ENCODE measurements at places on chromosomes 3 and 15.

DNA sequence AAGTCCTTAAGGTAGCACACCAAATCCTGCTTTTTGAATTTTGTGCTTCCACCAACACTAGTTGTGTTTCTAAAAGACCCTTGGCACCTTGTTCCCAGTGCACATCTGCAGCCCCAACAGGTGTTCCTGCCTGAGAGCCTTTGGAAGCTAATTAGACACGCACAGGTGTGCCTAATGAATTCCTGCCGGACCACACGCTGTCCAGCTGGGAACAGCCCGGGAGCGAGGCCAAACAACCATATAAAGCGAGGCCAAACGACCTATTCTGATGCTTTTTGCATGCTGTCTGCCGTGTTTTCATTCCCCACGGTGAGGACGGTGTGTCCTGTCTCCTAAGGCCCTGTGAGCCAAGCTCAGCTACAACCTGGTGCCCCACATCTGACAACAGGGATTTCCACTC lies 99.5 kb downstream of the ATG7 start:
- no peak for DNase-seq

DNA sequence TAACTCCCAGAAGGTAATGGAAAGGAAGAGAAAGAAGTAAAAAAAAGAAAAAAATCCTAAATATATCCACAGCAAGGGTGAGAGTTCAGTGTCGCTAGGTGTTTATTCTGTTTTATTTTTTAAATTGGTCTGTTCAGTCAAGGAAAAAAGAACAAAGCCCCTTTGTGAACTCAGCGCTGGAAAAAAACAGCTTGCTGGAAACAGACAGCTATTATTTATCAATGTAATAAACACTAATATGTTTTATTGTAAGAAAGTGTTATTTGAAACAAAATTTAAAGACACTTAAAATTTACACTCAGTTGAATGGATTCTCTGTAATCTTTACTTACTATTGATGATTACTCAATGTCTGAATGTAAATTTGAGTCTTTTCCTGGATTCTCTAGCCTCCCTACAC lies 32.3 kb upstream of the LEKR1 start:
- no peak for DNase-seq

- DNase-seq = no peak
Measured at GRCh38 chr15:25250906-25251622, 187.8 kb downstream of the UBE3A start.

DNA sequence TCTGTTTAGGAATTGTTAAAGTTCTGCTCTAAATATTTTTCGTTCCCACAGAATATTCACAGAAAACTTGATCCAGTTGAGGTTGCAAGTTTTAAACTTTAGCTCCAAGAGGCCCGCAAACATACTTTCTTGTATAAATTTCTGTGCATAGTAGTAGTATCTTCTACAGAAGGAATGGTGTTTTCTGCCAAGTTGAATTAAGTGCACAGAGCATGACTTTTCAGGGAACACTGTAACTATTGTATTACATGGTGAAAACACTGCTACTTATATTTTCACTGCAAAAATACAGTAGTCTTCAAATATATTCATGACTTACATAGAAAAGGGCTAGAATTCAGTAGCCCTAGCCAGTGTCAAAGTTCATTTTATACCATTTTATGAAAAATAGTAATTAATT lies 67.0 kb downstream of the SUCNR1 start:
- DNase-seq = no peak

GRCh38 chr3:72223116-72223515 lies 438.2 kb upstream of the PROK2 start:
- no peak for DNase-seq

DNA sequence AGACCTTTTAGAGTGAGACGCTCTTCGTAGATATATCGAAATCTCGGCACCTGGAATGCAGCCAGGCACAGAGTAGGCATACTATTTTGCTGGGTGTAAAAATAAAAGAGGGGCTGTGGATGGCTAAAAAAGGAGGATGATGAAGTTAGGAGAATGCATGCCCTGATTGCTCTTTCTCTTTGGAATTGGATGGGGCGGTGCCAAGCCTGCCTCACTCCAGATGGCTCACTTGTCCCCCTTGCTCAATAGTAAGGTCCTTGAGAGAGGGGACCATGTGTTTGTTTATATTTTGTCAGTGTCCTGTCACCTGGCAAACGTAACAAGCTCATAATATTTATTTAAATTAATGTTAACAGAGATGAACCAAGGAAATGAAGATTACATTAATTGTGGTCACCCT lies 33.0 kb downstream of the SNRK start:
- no peak for DNase-seq

- peak; percentile 4 for DNase-seq
Measured at GRCh38 chr3:51799879-51800749, 21.1 kb upstream of the IQCF6 start.

DNA sequence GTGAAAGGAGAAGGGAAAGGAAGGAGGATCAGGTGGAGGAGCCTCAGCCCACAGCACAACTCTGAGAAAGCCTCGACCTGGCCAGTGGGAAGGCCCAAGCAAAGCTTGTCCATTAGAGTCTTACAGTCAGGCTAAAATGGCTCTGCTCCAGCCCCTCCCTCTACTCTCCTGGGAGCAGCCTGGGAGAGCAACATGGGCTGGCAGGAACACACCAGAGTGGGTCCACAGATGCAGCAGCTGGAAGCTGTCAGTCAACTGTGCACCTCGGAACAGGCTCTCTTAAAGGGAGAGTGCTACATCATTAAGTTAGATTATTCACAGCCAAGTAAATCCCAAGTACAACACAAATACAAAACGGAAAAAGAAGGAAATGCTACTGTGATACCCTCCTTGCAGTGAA lies 98.0 kb upstream of the LIMD1 start:
- no peak for DNase-seq

DNA sequence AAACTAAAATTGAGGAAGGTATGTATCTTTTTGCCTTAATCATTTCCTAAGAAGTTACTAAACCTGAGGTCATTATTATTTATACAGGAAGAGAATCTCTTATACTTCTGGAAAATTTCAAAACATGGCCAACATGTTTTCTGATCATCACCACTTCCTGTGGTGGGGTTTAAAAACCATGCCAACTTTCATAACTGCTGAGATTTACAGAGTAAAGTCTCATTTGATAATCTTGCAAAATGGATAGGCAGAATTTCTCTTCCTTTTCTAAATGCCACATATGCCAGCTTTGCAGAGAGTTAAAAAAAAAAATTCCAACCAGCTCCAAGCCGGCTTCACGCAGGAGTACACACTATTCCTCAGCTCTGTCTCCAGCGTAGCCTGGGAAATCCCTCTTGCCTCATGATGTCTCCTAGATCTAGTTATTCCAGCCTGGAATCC lies 124.3 kb upstream of the SPRED1 start:
- DNase-seq = no peak

- no peak for DNase-seq
Measured at GRCh38 chr3:107782054-107782453, 259.3 kb downstream of the BBX start.

DNA sequence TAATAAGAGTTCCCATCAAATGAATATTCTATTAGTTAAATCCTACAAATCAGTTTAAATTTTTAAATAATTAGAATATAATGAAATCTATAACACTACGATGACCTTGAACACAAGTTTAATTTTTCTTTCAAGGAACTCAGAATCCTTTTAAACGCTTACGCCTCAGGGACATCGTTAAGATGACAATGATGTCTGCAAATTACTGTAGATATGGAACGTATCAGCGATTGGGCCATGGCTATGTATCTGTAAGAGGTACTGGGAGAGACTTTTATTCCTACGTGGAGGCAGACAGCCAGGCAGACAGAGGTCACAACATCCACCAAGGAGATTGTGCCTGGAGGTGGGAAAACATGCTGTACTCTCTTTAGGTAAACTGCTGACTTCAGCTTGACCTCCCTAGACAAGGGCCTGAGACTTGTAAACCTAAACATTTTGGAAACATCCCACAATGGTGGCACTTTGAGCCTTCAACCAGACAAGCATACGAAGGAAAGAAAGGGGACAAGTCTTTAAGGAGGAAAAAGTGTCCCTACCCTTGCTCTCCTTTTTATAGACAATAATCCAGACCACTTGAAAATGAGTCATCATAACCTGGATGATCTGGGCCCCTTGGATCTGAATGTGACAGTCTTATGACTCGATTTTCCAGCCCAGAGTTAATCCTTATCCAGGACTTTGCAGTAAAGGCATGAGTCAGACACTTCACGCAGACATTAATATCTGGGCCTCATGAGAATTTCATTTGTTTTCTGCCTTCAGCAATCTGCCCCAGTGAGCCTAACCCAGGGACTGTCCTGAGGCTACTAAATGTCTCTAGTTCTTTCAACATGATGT lies 6.8 kb upstream of the LDHAL6B start:
- no peak for DNase-seq

DNA sequence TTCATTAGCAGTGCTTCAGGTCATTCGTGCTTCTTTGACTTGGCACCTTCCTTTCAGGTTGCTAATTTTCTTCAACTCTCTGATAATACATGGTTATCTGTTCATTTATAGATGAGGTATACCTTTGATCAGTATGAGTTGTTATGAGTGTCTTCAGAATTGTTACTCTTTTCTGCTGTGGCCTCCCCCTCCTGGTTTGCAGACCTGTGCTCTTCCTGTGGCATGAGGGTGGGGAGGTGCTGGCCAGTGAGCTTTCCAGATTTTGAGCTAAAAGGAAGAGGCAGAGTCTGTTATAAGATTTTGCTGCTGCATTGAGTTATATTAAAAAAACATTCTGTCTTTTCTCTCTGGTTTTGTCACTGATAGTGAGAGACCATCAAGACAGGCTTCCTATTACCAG lies 30.8 kb upstream of the GOLGA6L9 start:
- DNase-seq = no peak

DNA sequence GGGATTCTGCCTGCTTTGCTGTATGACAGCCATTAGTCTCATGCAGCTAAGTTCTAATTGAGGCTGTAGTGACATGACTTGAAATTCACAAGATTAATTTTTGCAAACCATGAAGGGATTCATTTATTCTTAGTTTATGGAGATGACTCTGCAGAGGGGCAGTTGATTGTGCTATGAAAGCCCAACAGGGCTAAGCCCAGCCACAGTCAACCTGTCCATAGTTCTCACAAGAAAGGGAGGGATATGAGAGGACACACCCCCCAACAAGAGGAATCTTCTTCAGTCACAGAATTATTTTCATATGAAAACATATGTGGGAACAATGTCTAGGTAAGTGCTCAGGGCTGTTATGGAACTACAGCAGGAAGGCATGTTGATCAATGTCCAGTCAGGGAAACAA lies 61.9 kb upstream of the ABHD17C start:
- no peak for DNase-seq

GRCh38 chr3:158451405-158452055 lies 119.5 kb upstream of the MLF1 start:
- no peak for DNase-seq

- DNase-seq = no peak
Measured at GRCh38 chr3:52742418-52743041, 28.2 kb downstream of the NEK4 start.

- DNase-seq = no peak
Measured at GRCh38 chr15:69096626-69097025, 63.8 kb upstream of the GLCE start.

GRCh38 chr15:91909111-91909510 lies 55.6 kb downstream of the SLCO3A1 start:
- DNase-seq = no peak

DNA sequence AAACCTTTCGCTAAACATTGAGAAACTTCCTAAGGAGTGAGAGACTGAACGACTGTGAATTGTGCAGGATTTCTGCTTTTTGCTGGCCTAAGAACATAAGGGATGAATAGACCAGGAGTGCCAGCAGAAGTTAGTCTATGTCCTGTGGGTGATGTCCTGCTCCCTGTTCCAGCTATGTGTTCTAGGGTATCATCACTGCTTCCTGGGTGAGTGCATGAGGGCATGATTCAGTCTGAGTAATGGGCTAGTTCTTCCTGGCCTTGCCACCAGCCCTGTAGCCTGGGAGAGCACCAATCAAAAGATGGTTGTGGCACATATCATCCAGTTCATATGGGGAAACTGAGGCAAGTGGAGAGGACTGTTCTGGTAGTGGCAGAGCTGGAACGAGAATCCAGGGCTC lies 153.9 kb upstream of the TPM1 start:
- DNase-seq = no peak

GRCh38 chr3:8984526-8984925 lies 21.3 kb upstream of the RAD18 start:
- no peak for DNase-seq

DNA sequence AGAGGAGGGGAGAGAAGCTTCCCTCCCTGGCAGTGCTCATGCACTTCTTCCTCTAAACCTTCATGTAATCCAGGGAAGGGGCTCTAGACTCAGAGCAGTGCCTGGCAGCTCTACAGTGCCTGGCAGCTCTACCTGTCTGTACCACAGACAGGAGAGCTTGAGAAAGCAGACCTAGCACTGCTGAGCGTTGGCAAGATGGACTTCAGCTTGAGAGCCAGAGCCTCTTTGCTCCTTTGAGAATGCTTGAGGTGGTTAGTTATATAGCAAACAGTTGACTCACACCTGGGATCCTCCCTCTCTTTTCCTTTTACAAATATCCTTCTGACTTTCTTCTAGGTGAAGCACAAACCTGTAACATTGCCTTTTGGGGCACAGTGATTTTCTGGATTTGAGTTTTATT lies 20.9 kb downstream of the FBXO22 start:
- no peak for DNase-seq

GRCh38 chr3:44509393-44509921 lies 32.0 kb upstream of the ZNF445 start:
- DNase-seq = no peak

- DNase-seq = no peak
Measured at GRCh38 chr3:16720367-16720940, 115.2 kb upstream of the DAZL start.

DNA sequence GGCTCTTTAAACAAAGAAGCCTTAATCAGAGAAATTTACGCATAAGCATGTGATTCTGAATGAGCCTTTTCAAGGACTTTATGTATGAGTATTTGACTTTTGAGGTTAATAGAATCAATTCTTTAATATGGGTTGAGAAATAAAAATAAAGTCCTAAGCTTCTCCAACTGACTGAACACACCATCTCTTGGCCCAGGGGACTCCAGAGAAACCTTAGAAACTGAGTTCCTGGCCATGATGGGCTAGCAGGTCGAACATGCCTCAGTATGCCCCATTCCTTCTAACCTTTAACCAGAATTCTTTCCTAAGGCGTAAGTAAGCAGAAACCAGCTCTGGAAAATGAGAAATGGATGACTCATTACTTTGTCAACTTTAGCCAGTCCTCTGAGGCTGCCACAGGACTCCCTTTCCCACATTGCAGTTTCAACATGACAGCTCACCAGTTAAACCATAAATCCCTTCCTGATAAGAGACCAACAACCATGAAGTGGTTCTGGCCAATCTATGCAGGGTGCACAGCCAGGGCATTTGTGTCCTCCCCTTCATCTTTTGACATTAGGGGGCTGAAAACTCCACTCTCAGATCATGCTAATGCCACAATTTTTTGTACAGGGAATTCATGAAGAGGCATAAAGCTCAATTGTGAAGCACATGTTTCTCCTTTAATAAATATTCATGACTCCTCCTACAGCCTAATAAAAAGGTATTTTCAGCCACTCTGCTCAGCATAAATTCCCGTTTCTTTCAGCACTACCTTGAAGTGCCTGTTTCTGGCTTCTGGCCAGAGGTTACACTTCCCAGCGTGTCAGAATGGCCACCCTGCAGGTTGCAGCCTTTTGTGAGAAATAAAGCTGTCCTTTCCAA lies 33.3 kb downstream of the TM4SF18 start:
- no peak for DNase-seq
